HT1080 (cell line): ENCODE measurements at places on chromosomes 5 and 9. TPM values are rescaled to one million over a fixed set of nuclear protein-coding genes. Genes with fewer than 3 reads are reported as not detected.

The INSYN2B gene
- total RNA-seq, result 12.0 and 14.0 TPM in 2 replicates

The ADGRV1 gene
- 0.43 and 0.45 TPM in 2 replicates for total RNA-seq

The PLPP6 gene
- total RNA-seq, result 7.6 and 7.7 TPM in 2 replicates

The GFI1B gene
- total RNA-seq, result not detected in 2 replicates

The EDIL3 gene
- total RNA-seq, result 2.4 and 3.0 TPM in 2 replicates

The RNF183 gene
- not detected in 2 replicates for total RNA-seq

The INSL4 gene
- 0.33 and 0.39 TPM in 2 replicates for total RNA-seq

The CDH9 gene
- not detected in 2 replicates for total RNA-seq

The LCN9 gene
- total RNA-seq, result not detected in 2 replicates

The CAMK2A gene
- not detected in 2 replicates for total RNA-seq

The MEIKIN gene
- not detected in 2 replicates for total RNA-seq

DNA sequence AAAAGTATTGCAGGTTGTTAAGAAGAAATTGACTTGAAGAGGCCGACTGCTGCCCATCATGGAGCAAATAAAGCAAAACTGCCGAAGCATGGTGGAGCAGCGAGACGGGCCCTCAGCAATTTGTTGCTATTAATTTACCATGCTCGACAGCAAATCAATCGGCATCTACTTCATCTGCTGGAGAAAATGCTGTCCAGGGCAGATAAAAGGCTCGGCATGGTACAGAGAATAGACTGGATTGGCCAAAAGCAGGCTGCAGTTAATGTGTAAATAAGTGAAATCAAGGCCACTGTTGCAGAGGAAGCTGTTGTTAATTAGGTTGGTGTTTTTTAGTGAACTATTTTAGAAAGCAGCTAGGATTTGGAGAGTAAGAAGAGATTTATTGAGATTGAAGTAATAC is 8.3 kb downstream of the TLE4 start:
- no peak for DNase-seq

DNA sequence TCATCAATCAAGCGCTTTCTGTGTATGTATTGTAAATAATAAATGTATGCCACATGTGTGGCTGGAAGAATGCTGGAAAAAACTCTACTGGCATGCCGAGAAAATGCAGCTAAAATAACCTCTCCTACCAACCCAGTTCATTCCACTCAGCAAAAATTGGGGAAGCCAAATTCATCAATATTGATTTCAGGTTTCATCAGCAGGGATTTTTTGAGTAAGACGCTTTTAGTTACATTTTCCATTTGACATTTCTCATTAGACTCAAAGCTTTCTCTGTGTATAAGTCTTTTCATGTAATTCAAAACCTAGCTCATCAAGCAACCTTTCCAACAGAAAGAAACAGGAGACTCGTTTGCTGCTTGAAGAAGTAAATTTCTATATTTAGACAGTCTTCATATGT is 338.1 kb downstream of the DMRT2 start:
- no peak for DNase-seq

- DNase-seq, result no peak
These were observed 21.3 kb downstream of the OR2V2 start for GRCh38 chr5:181168595-181169118.

- DNase-seq, result no peak
These were observed 7.2 kb downstream of the S1PR3 start for GRCh38 chr9:88998503-88998902.

DNA sequence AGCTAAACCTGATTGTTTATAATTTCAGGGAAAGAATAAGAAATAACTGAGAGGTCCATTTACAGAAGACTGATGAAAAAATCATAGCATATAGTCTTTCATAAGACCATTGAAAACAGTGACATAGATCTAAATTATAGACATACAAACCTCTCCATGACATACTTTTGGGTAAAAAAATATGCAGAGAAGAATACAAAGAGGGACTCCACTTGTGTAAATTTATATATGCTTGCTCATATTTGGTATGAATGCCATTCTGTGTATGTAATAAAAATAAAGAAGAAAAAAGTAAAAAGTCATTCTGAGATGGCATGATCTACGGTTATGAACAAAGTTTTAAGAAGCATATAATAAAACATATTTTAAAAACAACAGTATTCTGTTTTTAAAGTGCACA is 310.7 kb downstream of the ASTN2 start:
- no peak for DNase-seq

DNA sequence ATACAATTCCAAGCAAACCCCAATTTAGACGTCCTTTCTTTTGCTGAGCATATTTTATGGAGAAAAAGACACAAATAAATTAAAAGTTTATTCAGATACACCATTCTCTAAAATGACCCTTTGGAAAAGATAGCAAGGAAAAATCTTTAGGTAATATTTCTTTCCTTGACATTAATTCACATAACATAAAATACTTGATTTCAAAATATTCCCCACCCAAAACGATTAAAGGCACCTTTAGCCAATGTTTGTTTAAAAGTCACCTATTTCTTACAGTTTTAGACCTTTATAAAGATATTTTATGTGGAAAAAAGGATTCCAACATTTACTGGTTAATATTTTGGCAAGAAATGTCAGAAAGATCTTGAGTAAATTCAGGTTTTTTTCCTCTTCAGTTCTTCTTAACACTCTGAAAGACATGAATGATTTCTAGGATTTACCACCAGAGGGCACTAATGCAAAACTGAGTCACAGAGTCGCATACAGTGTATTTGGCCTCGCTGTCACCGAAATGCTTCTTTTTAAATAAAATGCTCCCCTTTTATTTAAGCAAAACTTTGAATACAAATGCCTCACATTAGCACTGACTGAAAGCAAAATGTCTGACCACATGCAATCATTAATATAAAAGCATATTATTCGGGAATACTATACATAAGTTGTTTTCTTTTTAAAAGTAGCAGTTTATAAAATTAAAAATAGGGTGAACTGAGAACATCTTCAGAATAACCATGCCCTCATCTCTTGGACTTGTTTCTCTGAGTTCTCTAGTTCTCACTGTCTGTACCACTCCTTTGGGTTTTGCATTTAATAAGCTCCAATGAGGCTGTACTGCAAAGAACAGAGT is 122.5 kb downstream of the SLC1A3 start:
- DNase-seq, result peak; percentile 35

GRCh38 chr5:172603251-172603806 is 37.7 kb upstream of the NEURL1B start:
- no peak for DNase-seq

DNA sequence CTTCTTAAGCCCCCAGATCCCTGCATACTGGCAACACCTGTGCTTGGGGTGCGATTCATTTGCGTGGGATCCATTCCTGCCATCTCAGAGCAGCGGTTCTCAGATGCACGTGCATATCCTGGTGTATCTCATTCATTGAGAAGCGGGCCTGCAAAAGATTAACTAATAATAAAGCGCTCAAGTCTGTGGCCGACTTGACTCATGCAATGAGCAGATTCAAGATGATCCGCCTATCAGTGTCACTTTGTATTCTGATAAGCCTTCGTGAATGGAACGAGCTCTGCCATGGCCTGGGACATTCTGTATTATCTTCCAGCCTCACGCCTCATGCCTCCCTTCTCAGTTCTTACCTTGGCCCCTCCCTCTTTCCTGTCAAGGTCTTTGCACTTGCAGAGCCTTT is 22.3 kb downstream of the C1QTNF2 start:
- DNase-seq, result no peak

GRCh38 chr5:78592735-78593386 is 55.7 kb downstream of the LHFPL2 start:
- no peak for DNase-seq

- DNase-seq, result no peak
These were observed 2.1 kb upstream of the TRAF1 start for GRCh38 chr9:120928483-120929228.

DNA sequence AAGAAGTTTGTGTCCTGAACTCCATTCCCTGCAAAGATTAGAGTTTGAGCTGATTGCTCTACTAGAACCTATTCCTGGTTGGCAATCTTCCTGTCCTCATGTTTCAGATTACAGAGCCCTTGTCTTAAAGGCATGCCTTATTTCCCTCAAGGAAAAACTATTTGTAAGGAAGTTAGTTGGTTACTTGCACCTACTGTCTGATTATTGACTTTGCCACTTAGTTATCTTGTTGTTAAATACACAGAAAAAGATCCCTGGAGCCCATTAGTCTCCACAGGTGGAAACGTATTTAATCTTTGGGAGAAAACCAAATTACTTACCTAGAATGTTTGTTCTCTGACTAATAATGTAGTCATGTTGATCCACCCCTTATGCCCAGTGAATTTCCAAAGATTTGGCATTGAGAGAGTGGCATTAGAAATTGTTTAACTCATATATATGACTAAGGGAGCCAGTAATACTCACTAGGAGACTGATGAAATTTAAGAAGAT is 132.3 kb upstream of the ELL2 start:
- peak; percentile 85 for DNase-seq

DNA sequence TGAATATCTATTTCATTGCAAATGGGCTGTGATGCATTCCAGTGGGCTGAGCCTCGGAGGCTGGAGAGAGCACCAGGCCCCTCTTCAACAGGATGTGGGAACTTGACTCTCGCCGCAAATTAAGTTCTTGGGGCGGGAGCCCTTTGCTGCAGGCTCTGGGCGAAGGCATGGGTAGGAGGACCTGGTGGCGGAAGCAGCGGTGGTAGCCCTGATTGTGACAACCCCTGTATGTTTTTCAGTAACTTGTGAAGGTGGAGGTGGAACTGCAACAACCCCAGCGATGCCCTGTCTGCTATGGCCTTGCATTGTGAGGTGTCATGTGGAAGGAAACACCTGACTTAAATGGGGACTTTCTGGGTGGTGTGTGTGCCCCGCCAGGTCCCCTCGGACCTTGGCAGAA is 9.4 kb downstream of the FYB1 start:
- no peak for DNase-seq

GRCh38 chr5:96374653-96375052 is 58.4 kb downstream of the PCSK1 start:
- no peak for DNase-seq

- peak; percentile 80 for DNase-seq
These were observed 57.8 kb downstream of the TMC1 start for GRCh38 chr9:72579190-72579589.

DNA sequence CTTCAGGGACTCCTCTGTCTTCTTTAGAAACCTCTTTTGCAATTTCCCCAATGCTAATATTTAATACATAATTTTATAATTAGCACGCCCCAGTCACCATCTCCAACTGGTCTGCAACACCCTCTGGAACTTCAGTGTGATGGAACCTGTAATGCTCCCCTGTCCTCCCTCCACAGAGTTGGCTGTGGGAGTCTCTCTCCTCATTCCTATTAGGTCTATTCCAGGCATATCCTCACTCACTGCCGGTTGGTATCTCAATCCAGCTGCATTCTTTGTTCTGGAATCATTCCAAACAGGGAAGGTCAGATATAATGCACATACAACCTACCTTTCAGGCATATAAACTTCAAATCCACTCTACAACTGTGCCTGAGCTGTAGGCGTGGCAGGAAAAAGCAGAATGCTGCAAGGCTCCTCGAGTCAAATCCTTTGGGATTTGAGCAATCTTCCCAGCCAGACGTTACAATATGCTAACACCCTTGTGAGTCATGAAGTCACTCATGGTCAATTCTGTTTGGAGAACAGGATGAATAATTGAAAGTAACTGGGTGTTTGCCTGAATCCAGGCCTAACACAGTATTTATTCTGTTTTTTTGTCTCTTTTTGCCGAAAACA is 293.8 kb downstream of the CWC27 start:
- peak; percentile 81 for DNase-seq

GRCh38 chr9:36843964-36844363 is 190.1 kb downstream of the PAX5 start:
- DNase-seq, result no peak

DNA sequence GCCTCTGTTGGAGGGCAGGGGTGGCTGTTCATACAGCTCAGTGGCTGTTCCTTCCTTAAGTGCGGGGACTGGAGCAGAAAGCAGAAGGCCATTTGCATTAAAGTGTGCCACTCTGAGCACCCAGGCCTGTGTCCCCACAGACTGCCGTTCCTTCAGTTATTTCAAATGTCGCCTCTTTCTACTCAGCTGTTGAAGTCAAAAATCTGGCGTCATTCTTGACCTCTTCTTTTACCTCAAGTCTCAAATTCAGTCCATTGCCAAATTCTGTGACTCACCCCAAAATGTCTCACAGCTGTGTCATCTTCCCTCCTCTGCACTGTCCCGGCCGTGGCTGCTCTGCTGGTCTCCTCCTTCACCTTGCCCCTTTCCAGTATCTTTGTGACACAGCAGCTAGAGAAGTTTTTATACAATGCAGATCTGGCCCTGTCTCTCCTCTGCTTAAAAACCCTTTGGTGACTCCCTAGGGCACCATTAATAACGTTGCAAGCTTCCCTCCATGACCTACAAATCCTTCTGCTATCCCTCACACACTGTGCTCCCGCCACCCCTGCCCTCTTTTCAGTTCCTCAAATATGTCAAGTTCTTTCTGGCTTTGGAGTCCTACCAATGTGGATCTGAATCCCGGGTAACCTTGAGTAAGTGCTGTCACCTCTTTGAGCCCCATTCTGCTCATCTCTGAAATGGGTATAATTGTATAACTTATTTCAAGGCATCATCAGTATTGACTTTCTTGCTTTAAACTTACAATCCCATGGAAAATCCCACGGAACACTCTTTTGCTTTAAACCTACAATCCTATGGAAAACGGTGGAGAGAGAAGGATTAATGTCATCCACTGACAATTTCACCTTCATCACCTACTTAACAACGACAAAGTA is 98.3 kb upstream of the BOD1 start:
- peak; percentile 87 for DNase-seq

- no peak for DNase-seq
These were observed 3.8 kb upstream of the NPDC1 start for GRCh38 chr9:137049544-137050449.

DNA sequence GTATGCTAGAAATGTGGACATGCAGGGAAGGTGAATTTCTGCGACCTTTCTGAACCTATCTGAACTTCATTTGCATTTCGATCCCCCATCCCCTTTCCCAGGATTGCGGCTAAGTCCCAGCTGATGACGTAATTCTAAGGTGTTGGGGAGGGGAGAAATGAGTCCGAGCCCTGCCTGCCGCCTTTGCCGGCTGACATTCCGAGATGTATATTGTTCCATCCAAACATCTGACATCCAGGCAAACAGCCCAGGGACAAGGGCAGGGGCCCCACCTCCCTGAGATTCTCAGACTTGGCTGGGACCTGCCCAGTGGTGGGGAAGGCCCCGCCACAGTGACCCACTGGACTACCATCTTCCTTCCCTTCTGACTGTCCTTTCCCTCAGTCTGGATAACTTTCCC is 494.6 kb downstream of the ENC1 start:
- DNase-seq, result no peak

DNA sequence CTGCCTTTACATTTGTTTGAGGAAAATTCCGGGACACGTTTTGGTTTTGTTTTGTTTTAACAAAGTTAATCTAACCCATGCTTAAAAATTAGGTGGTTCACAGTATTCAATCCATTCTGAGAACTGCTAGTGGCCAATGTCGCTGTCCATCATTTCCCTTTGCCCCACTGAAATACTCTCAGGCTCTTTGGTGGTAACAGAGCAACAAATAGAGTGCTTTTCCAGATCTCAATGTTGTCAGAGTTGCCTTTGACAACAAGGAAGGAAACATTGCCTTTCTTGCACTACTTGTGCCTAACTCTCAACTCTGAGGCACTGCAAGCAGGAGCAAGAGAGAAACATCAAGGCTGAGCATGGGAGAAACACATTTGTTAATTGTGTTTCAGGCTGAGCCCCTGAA is 154.0 kb downstream of the MCTP1 start:
- DNase-seq, result peak; percentile 22
